ENCODE measurements at places on chromosomes 13 and 19.

DNA sequence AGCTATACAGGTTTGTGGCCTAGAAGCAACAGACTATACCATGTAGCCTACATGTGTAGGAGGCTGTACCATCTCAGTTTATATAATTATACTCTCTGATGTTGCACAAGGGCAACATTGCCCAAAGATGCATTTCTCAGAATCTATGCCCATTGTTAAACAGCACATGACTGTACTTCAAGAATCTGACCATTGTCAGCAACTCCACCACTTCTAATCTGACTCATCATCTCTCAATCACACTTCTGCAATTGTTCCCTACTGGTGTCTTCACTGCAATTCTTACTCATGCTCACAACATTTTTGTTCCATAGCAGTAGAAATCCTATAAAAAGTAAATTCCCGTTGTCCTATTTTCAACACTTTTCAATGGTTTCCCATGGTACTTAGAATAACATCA lies 63.9 kb upstream of the ATXN8OS start:
- no peak for DNase-seq

GRCh38 chr19:2574478-2574931 lies 98.6 kb downstream of the GADD45B start:
- no peak for DNase-seq

- DNase-seq, result no peak
Observed at GRCh38 chr13:42255886-42256285, 16.1 kb upstream of the AKAP11 start.

- DNase-seq, result no peak
Observed at GRCh38 chr13:25688536-25688935, 316.8 kb downstream of the ATP8A2 start.

GRCh38 chr13:98050041-98050466 lies 92.8 kb upstream of the FARP1 start:
- DNase-seq, result no peak

DNA sequence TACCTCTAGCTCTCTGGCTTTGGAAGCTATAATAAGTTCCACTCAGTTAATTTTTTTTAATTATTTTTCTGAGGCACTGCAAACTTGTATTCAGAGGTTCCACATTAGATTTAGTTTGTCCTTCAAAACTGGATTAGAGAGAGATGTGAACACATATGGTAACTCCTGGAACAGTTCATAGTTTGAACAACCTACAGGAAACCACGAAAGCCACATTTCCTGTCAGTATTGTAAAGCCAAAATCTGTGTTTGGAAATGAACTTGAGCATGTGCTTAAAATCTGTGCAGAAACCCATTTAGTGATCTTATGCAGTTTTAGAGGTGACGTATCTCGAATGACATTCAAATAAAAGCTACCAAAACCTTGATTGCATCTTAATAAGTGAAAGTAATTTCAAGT lies 1952.0 kb downstream of the OLFM4 start:
- no peak for DNase-seq

DNA sequence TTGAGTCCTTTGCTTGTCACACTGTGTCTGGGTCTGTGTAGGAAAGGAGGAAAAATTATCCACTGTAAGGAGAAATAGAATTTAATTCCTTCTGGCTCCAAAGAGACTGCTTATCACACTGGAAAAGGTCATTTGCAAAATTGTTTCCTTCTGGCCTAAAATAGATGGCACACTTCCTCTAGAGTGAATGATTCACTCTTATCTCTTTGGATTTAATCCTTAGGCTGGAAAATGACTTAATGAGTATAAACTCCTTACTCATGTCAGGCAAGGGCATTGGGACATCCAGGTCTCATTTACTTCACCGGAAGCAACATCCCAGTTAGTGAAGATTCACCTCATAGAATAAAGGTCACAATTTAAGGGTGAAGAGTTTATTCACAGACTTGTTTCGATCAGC lies 293.6 kb downstream of the OXGR1 start:
- no peak for DNase-seq

GRCh38 chr19:6801485-6802086 lies 29.1 kb downstream of the VAV1 start:
- peak; percentile 89 for DNase-seq

GRCh38 chr13:112776354-112776753 lies 86.5 kb downstream of the ATP11A start:
- no peak for DNase-seq

DNA sequence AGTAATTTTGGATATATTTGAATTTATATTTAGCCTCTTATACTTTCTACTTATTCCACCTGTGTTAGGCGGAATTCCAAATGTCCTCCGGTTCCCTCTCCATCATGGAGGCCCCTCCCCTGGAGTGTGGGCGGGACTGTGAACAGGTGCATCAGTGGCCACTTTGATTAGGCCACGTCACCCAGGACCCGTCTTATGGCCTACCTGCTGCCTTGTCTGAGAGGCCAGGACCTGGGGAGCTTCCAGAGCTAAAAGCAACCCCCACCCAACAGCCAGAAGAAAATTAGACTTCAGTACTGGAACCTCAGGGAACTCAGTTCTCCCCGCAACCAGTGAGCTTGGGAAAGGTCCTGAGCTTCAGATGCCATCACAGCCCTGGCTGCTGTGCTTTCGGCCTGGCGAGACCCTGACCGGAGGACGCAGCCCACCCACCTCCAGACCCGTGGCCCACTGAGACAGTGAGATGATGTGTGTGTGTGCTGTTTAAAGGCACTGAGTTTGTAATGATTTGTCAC lies 200.2 kb upstream of the SOX1 start:
- no peak for DNase-seq

GRCh38 chr13:40503966-40504591 lies 162.4 kb downstream of the FOXO1 start:
- DNase-seq, result no peak

GRCh38 chr13:97058926-97059325 lies 64.7 kb upstream of the OXGR1 start:
- no peak for DNase-seq

DNA sequence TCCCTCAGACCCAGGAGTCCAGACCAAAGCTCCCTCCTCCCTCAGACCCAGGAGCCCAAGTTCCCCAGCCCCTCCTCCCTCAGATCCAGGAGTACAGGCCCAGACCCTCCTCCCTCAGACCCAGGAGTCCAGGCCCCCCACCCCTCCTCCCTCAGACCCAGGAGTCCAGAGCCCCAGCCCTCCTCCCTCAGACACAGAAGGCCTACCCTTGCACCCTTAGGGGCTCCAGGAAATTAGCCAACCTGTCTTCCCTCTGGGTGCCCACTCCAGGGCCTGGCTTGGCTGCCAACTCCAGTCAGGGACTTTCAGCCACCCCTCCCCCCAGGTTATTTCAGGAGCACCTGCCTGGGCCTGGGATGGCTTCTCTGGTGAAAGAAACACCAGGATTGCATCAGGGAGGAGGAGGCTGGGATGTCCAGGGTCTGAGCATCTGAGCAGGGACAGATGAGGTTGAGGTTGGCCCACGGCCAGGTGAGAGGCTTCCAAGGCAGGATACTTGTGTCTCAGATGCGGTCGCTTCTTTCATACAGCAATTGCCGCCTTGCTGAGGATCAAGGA lies at the start of gene FGF21:
Gene FGF21 (plus strand): TSS at position 441 of the 558 bp plus-strand sequence. CDS start 713 bp downstream, outside the sequence.
- no peak for DNase-seq

DNA sequence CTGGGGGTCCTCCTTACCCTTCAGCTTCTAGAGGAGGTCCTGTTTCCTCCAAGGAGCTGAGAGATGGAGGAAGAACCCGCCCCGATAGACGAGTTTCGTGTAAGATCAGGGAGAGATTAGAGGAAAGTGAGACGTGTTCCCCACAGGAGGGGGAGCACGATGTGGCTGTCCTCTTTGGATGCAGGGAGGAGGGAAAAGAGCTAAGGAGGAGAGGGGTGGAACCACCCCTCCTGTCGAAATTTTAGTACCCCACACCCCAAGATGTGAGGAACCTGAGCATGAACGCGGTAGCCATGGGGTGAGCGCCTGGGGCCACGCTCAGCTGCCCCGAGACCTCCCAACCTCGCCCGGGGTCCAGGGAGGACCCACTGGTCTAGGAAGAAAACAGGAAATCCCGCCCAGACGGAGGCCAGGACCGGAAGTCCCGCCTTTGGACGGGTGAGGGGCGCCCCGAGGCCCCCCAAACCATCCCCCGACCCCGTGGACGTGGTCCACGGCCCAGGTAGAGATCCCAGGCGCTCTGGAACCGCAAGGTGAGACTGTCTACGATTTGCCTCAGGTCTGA lies 1.2 kb downstream of the AKT1S1 start:
- DNase-seq, result peak; percentile 74

DNA sequence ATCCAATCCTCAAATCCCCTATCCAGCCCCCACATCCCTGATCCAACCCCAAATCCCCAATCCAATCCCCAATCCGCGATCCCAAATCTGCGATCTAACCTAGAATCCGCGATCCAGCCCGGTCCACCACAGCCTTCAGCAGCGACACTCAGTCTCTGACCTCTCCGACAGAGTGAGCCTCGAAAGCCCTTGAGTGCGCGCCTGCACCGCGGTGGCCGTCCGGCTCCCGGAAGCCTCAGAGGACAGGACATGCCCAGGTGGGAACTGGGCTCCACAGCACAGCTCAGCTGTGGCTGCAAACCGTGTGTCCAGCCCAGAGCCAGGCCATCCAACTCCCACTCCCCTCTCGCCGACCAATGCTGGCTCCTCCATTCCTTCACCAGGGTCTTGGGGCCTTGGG lies 48.8 kb upstream of the C1QTNF9B start:
- DNase-seq, result no peak

GRCh38 chr19:36819130-36819630 lies 19.0 kb downstream of the ZNF790 start:
- no peak for DNase-seq

GRCh38 chr13:70817576-70817975 lies 709.3 kb upstream of the KLHL1 start:
- no peak for DNase-seq

DNA sequence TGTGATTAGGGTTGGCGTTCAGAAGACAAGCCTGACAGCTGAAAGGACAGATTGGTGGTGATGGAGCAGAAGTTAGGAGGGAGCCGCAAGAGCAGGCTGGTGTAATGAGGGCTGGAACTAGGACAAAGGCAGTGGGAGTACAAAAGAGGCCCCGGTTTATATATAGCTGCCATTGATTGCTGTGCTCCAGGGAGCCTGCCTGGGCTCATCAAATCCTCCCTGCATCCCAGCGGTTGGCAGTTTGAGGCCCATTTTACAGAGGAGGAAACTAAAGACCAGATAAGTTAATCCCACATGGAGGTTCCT lies 123.7 kb downstream of the CACNA1A start:
- no peak for DNase-seq

DNA sequence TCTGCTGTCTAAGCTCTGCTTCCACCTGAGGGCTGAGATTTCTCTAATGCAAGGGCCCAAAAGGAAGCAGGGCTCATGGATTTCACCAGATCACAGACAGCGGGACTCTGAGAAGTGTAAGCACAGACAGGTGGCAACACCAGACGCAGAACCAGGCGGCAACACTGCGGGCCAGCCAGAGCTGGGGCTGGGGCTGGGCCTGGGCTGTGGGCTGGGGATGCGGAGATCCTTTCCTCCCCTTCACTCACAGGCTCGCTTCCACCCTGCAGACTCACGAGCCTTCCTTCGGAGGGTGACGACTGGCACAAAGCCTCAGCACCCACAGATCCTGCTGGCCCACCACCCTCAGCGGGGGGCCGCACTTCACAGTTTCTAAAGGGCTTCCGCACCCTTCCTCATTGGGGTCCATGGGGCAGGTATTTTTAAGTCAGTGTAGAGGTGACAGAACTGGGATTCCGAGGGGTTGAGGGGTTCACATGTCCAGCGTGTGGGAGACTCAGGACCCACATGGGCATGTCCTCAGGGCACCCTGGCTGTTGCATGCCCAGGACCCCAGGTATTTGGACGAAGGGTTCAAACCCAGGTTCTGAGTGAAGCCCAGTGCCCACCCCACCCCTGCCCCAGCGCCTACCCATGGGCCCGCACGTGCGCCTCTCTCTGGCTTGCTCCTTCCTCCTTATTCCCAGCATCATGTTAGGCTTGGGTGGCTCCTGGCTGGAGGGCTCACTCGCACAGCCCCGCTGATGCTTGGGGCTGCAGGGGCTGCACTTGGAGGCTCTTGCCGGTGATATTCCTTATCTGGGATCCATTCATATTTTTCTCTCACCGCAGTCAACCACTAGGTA lies 137.3 kb upstream of the GPR12 start:
- DNase-seq, result no peak

GRCh38 chr19:54208784-54209057 lies 8.1 kb downstream of the RPS9 start:
- peak; percentile 79 for DNase-seq

- no peak for DNase-seq
Observed at GRCh38 chr19:34482380-34483250, 1.1 kb downstream of the WTIP start.

- DNase-seq, result no peak
Observed at GRCh38 chr19:54526972-54527371, 24.3 kb downstream of the LAIR2 start.

DNA sequence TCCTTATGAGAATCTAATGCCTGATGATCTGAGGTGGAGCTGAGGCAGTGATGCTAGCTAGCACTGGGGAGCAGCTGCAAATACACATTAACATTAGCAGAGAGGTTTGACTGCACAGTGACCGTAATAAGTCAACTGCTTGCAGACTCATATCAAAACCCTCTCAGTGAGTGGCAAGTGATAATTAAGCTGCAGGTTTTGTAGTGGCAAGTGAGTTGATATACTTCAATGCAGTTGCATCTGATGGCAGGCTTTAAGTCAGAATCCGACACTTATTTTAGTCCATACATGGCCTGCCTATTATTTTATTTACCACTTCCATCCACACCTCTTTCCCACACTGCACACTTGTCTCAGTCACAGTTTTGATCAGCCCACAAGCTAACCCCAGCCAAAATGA lies 209.2 kb upstream of the IRS2 start:
- no peak for DNase-seq

- no peak for DNase-seq
Observed at GRCh38 chr13:78662467-78662866, 3.5 kb upstream of the OBI1 start.

DNA sequence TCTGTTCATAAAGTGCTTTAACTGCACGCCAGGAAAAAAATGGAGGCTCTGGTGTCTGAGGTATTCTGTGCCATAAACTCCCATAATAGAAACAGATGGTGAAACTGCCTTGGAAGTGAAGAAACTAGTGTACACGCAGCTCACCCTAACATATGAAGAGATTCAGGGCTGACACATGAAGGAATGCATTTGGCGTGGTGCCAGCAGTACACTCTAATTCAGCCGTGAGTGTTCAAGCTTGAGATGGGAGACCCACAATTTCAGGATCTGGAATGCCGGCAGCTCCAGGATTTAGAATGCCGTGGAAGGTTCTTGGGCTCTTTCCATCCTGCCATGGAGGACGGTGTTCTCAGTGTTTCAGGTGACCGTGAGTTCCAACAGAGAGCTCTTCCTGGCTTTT lies 478.4 kb downstream of the TSHZ3 start:
- DNase-seq, result no peak

Data from activated T-cell treated with anti-CD3 and anti-CD28 coated beads, Interleukin-2, amount 50 U/mL, for 48 hours (primary cell).